Esophagus squamous epithelium (tissue), 5 donors: ENCODE measurements at places on chromosomes 1 and 21.

- DNase-seq: no peak
These were observed 183.5 kb downstream of the PATJ start for GRCh38 chr1:61925591-61926298.

- no peak for DNase-seq
These were observed 10.3 kb downstream of the UTS2 start for GRCh38 chr1:7842517-7842916.

- DNase-seq: no peak
These were observed 23.4 kb downstream of the SESN2 start for GRCh38 chr1:28282426-28283407.

GRCh38 chr1:50611675-50612074 is 188.4 kb upstream of the DMRTA2 start:
- no peak for DNase-seq

- DNase-seq: no peak
These were observed 2.0 kb downstream of the GPR88 start for GRCh38 chr1:100539836-100540536.

DNA sequence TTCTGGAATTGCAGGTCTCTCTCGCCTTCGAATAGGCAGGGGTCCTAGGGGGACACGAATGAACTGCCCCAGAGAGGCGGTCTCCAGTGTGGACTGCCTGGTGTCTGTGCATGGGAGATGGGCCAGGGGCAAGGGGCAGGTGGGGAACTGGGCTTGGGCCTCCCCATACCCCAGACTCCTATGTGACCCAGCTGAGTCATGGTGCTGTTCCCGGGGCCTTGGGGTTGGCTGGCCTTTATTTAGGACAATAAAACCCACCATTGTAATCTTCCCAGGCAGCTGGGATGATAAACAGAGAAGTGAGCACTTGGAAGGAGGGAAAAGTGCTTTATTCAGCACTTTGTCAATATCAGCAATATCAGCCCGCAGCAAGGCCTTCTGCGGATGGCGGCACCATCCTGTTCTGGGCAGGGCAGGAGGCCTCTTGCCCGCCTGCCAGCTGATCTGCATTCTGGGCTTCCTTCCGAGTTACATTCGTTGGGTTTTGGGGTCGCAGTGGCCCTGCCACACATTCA is 209.0 kb upstream of the TMEM51 start:
- DNase-seq: no peak

GRCh38 chr1:224472806-224473205 is 38.2 kb upstream of the WDR26 start:
- DNase-seq: no peak

GRCh38 chr1:175901076-175901836 is 157.9 kb upstream of the TNR start:
- DNase-seq: no peak

DNA sequence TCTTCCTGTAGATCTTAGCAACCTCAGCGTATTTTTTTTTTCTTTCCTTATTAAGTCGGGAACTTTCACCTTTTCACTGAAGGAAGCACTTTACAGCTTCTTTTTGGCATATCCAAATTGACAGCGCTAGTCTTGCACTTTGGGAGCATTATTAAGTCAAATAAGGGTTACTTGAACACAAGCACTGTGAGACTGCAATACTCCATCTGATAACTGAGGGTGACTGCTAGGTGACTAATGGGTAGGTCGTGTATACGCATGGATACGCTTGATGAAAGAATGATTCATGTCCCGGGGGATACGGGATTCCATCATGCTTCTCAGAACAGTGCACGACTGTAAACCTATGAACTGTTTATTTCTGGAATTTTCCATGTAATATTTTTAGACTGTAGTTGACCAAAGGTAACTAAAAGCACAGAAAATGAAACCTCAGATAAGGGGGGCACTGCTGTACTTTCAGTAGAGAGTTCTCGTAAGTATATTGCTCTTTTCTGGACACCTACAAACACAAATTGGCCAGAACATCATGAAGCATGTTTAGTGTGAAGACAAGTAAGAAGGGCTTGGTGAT is 364.7 kb downstream of the SMYD3 start:
- no peak for DNase-seq

DNA sequence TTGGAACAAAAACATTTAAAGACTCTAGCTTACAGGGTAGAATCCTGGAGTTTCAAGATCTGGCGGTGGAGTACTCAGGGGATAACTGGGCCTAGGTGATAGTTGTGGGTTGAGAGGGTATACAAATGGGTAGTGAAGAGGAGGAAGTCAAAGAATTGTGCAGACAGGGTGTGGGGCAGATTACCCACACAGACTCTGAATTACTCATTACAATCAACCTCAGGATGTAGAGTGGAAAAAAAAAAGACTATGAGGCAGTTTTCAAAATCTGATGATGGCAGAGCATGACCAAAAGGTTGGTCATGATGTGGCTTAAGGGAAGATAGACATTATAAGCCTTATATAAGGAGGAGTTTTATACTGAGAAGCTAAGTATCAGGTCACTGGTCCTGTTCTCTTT is 44.1 kb upstream of the GLIS1 start:
- DNase-seq: no peak

DNA sequence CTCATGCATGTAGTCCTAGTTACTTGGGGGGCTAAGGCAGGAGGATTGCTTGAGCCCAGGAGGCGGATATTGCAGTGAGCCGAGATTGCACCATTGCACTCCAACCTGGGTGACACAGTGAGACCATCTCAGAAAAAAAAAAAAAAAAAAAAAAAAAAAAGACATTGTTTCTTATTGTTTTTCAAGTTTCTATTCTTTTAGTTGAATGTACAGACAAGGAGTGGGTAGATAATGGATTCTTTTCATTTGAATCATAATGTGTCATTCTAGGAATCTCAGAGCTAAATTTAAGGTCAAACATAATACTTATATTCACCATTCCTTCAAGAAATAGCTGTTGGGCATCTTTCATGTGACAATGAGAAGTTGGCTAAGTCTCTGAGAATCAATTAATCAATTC is 157.0 kb upstream of the C21orf91 start:
- no peak for DNase-seq

- no peak for DNase-seq
These were observed 23.7 kb downstream of the ATP1A1 start for GRCh38 chr1:116396769-116397168.

DNA sequence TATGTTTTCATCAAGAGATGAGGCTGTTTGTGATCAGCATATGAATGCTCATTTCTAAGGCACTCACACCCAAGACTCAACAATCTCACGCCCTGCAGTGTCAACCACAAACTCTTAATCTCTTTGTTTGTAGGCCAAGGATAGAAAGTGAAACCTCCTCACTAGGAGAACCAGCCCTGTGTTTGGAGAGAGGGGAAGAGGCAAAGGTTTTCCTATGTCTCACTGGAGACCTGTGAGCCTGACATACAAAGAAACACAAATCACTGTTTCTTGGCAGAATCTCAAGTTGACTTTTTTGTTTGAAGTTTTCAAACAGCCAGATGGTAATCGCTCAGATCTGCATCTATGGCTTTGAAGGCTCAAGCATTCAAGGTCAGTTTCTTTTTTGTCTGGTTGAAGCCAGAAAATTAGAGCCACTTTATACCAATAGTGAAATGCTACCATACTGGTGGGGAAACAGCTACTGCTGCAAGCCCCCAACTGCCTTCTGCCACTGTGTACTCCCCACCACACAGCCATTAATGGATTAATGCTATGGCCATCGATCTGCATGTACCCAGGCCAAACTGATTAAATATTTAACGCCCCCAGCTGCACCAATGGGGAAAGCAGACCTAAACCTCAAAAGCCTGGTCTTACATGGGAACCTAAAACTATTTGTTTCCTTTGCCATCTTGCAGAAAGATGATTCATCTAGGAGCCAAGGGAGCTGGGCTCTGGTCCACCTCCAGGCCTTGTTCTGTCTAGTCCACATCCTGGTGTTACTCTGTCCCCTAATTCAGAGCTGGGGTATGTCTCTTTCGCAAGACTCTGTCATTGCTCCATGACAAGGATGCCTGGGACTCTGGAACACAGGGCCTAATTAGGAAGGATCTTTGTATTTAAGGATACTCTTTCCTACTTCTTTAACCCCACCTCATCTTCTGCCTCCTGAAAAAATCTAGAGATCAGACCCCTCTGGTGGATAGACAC is 16.3 kb downstream of the PDZK1 start:
- no peak for DNase-seq

GRCh38 chr21:37207441-37208009 is 59.6 kb downstream of the VPS26C start:
- no peak for DNase-seq

GRCh38 chr1:12473596-12474362 is 144.2 kb downstream of the DHRS3 start:
- DNase-seq: no peak

DNA sequence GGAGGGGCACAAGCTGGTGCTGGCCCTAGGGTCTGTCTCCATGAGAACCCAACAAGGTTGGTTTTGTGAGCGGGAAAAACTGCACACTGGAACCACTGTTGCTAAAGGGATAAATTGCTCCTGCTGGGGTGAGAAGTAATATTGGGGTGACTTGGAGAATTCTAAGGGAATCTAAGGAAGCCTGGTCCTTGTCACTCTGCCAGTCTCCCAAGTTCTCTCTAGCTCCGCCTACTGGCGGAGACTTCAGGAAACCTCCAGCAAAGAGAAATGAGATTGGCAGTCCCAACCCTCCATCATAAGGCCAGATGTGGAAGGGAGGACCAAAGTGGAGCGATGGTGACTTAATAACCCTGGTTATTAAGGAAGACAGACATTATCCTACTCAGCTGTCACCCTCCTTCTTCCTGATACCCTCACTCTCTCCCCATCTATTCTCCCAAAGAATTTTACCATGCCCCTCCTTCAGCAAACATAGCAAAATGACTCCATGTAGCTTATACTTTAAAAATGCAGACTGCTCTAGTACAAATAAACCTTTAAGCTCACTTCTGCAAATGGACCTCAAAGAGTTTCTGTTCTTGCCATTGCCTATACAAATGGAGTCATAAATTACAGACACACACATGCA is 2.7 kb downstream of the LCE1F start:
- DNase-seq: no peak

GRCh38 chr1:1268284-1268682 is 5.4 kb downstream of the UBE2J2 start:
- no peak for DNase-seq

GRCh38 chr1:71738256-71738655 is 544.1 kb downstream of the NEGR1 start:
- no peak for DNase-seq

- DNase-seq: no peak
These were observed 16.2 kb downstream of the WASF2 start for GRCh38 chr1:27473755-27474154.

GRCh38 chr1:32341971-32342370 is 5.9 kb upstream of the MARCKSL1 start:
- DNase-seq: no peak

- DNase-seq: no peak
These were observed 105.9 kb upstream of the POU3F1 start for GRCh38 chr1:38152351-38153065.

DNA sequence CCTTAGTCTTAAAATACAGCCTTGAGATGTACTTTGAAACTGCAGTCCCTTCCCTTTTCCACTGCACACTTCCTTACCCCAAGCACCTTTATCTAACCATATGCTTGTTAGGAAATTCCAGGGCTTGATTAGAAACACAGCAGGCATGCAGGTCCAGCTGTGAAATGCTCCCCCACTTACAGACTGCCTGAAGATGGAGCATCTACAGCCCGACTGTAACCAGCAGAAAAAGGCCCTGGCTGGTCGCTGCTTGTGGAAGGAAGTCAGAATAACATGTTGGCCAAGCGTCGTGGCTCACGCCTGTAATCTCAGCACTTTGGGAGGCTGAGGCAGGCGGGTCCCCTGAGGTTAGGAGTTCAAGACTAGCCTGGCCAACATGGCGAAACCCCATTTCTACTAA is 37.2 kb downstream of the VN1R5 start:
- no peak for DNase-seq

DNA sequence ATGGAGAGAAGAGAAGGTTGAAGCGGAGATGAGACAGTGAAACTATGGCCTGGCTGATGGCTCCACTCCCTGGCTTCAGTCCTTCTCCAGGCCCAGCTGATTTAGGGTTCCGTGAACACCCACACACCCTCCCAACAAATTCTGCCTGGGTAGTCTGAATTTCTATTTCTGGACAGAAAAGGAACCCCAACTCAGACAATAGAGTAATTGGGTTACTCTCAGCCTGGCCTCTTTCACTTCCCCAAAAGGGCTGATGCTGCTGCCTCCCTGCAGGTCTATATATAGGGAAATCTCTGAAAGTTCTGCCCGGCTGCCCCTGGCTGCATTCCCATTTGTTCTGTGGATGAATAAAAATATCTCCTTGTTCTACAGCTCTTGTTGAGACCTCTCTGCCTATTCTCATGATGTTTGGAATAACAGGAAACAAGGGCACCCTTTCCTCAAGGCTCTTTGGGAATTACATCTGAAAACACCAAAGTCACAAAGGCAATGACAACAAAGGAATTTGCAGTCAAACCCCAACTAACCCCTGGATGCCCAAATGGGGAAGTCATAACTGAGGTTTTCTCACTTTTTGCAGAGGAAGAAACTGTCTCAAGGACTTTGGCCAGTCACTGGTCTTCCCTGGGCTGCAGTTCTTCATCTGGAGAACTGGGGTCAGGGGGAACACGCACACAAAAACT is 11.4 kb upstream of the ZSCAN20 start:
- no peak for DNase-seq

DNA sequence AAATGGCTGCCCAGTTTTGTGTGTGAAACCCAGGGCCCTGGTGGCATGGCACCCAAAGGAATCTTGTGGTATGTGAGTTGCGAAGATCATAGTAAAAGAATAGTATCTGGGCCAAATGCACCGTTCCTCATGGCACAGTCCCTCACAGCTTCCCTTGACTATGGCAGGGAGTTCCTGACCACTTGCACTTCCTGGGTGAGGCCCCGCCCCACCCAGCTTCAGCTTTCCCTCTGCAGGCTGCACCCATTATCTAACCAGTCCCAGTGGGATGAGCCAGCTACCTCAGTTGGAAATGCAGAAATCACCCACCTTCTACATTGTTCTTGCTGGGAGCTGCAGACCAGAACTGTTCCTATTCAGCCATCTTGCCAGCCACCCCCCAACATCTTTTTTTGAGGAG is 63.0 kb downstream of the SLC5A9 start:
- no peak for DNase-seq

GRCh38 chr1:182875889-182876288 is 36.7 kb downstream of the DHX9 start:
- DNase-seq: no peak

GRCh38 chr1:61358770-61359455 is 276.6 kb downstream of the NFIA start:
- no peak for DNase-seq

DNA sequence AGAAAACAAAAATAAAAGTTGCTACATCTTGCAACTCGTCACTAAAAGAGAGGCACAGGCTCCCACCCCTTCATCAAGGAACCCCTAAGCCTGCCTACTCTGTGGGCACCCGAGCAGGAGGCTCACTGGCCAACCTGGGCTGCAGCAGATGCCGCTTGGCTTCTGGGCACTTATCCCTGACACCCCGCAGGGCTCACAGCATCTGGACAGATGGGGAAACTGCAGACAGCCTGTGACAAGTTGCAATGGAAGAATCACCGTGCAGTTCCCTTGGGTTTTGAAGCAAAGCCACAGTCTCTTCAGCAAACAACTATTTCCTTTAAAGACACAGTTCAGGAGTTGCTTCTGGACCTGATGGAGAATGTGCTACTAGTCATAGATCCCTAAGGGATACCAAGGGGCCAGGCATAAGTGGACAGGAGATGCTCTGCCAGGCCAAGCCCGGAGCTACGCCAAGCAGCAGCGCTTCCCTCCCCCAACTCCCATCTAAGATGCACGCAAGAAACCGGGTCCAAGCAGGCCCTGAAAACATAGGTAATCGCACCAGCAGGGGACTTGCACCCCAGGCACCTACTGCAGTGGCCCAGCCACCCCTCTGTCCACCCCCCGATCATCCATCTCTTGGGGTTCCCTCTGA is 170.6 kb downstream of the NPHP4 start:
- no peak for DNase-seq

- DNase-seq: no peak
These were observed 12.5 kb downstream of the CD52 start for GRCh38 chr1:26330276-26330675.
